Progenitor cell of endocrine pancreas (in vitro differentiated cells): ENCODE measurements at places on chromosomes 5 and 9. TPM values are rescaled to one million over a fixed set of nuclear protein-coding genes. Genes with fewer than 3 reads are reported as not detected.

SHISAL2B gene
- 0.51 TPM in 1 of 2 replicates, not detected in the other for total RNA-seq

FBXO10 gene
- 22.0 TPM in 2 replicates for total RNA-seq

WNT8A gene
- total RNA-seq: not detected in 2 replicates

ACSL6 gene
- 0.19 and 0.36 TPM in 2 replicates for total RNA-seq

PHF24 gene
- 0.29 and 0.38 TPM in 2 replicates for total RNA-seq

PAEP gene
- total RNA-seq: not detected in 2 replicates

PLAC8L1 gene
- 1.5 and 2.0 TPM in 2 replicates for total RNA-seq

BTNL3 gene
- not detected in 2 replicates for total RNA-seq

DNA sequence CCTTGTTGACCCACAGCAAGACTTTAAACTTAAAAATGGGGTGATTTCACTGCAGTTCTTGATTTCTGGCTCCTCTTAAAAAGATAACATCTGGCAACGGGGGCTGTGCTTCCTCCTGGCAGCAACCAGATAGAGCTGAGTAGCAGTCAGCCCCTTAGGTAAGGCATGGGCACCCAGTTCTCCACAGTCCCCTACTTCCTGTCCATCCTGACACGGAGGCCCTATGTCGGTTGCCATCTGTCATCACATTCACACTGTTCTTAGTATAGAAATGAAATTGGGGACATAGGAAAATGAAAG is 11.7 kb downstream of the CD74 start:
- no peak overlapping the region for H3K4me3 ChIP-seq
- DNase-seq: no peak
- peaks cover 13% of the 10 kb centered on the region for H3K36me3 ChIP-seq
- H3K27me3 ChIP-seq: no peaks in the 10 kb centered on the region
- peak overlapping the region; percentile 67 for H3K27ac ChIP-seq

GRCh38 chr5:32645246-32645645 is 59.9 kb downstream of the SUB1 start:
- H3K36me3 ChIP-seq: no peaks in the 10 kb centered on the region
- H3K27ac ChIP-seq: no peak overlapping the region
- H3K4me1 ChIP-seq: no peaks in the 10 kb centered on the region

- no peak for DNase-seq
- peaks cover 1% of the 10 kb centered on the region for H3K36me3 ChIP-seq
Measured at GRCh38 chr9:77939149-77939668, 92.4 kb downstream of the GNAQ start.

DNA sequence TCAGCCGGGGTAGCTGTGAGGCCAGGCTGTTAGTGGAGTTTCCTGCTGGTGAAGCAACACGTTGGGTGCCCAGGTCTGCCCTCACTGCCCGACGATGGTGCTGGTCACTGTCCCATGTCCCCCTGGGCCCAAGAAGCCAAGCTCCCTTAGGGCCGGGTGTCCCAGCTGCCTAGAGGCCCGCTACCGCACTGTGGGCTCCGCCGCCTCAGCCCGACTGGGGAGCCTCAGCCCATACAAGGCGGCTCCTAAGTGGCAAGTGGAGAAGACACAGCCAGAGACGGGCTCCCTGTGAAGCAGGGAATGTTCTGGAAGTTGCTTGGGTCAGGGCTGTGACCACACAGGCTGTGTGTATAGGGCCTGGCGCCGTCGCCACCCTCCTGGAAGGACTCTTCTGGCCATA is 96.9 kb downstream of the RXRA start:
- no peak overlapping the region for H3K4me3 ChIP-seq
- H3K4me1 ChIP-seq: no peaks in the 10 kb centered on the region
- no peaks in the 10 kb centered on the region for H3K27me3 ChIP-seq
- no peak overlapping the region for H3K27ac ChIP-seq
- DNase-seq: no peak

GRCh38 chr5:168931638-168932345 is 352.6 kb upstream of the PANK3 start:
- H3K4me1 ChIP-seq: peaks cover 2% of the 10 kb centered on the region
- no peak overlapping the region for H3K27ac ChIP-seq
- no peaks in the 10 kb centered on the region for H3K36me3 ChIP-seq

DNA sequence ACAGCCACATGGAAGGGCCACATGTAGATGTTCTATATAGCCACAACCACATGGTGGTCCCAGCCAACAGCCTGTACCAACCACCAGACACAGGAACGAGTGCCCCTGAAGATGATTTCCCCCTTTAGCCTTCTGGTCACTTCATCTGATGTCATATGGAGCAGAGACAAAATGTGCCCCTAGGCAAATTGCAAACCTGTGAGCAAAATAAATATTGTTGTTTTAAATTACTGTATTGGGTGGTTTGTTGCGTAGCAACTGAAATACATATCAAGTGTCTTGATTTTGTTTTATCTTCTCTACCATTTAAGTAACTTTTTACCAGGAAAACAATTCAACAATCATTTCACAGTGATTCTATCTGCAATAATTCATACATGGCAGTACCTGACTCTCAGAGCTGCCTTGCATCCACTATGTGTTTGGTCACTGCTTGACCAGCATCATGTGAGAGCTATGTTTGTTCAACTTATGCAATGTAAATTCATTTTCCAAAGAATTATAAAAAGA is 142.5 kb upstream of the VLDLR start:
- H3K4me3 ChIP-seq: no peak overlapping the region
- H3K36me3 ChIP-seq: no peaks in the 10 kb centered on the region
- DNase-seq: no peak
- no peaks in the 10 kb centered on the region for H3K27me3 ChIP-seq
- H3K4me1 ChIP-seq: peaks cover 10% of the 10 kb centered on the region

DNA sequence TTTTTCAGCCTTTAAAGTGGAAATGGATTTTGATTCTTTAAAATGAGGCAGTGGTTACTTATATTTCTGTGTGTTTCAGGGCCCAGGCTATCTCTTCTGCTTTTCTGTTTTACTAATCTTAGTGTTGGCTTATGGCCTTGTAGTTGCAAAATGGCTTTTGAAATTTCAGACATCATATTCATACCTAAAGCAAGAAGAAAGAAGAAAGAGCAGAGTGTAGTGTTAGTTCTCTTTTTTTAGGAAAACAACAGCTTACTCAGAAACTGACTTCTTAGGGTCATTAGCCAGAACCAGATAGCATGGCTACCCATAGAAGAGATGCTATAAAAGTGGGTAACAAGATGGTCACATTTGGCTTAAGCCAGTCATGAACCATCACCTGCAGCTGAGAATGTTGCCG is 20.9 kb downstream of the ZBED3 start:
- no peaks in the 10 kb centered on the region for H3K27me3 ChIP-seq
- no peak overlapping the region for H3K4me3 ChIP-seq
- DNase-seq: no peak
- H3K4me1 ChIP-seq: peaks cover 5% of the 10 kb centered on the region
- H3K27ac ChIP-seq: no peak overlapping the region

- DNase-seq: no peak
- H3K36me3 ChIP-seq: peaks cover 2% of the 10 kb centered on the region
- H3K27ac ChIP-seq: peak overlapping the region; percentile 98
- H3K4me3 ChIP-seq: peak overlapping the region; percentile 6
- peaks cover 48% of the 10 kb centered on the region for H3K4me1 ChIP-seq
- H3K27me3 ChIP-seq: no peaks in the 10 kb centered on the region
Measured at GRCh38 chr9:113380869-113381378, 4.1 kb upstream of the HDHD3 start.

- no peaks in the 10 kb centered on the region for H3K27me3 ChIP-seq
- H3K27ac ChIP-seq: peak overlapping the region; percentile 99
- H3K4me3 ChIP-seq: peak overlapping the region; percentile 98
- peak; percentile 38 for DNase-seq
Measured at GRCh38 chr9:13278368-13279246, 885 bp downstream of the MPDZ start.

DNA sequence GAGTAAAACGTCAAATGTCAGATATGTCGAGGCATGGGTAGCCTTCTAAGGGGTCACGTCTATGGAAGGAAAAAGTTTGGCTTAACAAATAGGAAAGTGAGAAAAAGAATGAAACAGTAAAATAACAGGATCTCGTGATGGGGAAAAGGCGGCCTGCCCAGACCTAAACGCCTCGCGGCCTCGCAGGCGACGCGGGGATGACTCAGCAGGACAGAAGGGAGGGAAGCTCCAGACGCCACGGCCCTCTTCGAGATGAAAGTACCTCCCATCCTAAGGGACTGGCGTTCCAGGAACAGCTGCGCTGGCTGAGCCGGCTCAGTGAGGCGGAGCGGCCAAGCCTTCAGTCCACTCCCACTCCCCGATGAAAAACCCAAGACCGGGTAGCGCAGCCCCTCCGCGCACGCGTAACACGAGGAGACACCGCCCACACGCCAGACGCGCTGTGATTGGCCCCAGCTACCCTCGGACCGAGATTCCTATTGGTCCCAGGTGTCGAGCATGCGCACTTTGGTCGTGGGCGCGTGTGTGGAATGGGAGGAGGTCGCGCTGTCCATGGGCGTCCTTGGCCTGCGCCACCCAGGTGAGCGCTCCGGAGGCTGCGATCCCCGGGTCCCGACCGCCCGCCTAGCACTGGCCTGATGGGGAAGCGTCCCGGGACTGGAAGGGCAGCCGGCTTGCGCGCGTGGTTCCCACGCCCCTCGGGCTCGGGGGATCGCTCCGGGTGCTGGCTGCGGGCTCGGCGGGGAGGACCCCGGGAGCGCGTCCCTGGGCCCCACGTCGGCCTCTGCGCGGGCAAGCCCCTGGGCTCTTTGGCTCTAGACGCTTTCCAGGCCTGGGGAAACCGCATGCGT is 588.5 kb downstream of the MTRR start:
- no peaks in the 10 kb centered on the region for H3K27me3 ChIP-seq
- H3K27ac ChIP-seq: no peak overlapping the region
- H3K4me3 ChIP-seq: no peak overlapping the region
- peaks cover 2% of the 10 kb centered on the region for H3K36me3 ChIP-seq
- H3K4me1 ChIP-seq: peaks cover 4% of the 10 kb centered on the region

GRCh38 chr9:33942471-33943083 is 106.1 kb downstream of the UBAP2 start:
- H3K27me3 ChIP-seq: no peaks in the 10 kb centered on the region
- peak overlapping the region; percentile 4 for H3K27ac ChIP-seq
- H3K36me3 ChIP-seq: peaks cover 39% of the 10 kb centered on the region
- no peaks in the 10 kb centered on the region for H3K4me1 ChIP-seq

- peak overlapping the region; percentile 99 for H3K27ac ChIP-seq
- H3K36me3 ChIP-seq: peaks cover 16% of the 10 kb centered on the region
- H3K4me1 ChIP-seq: peaks cover 27% of the 10 kb centered on the region
- no peaks in the 10 kb centered on the region for H3K27me3 ChIP-seq
Measured at GRCh38 chr9:34125681-34126206, 754 bp downstream of the DCAF12 start.

- H3K4me3 ChIP-seq: no peak overlapping the region
- H3K4me1 ChIP-seq: peaks cover 11% of the 10 kb centered on the region
- no peak for DNase-seq
Measured at GRCh38 chr9:129887334-129888292, 52.4 kb downstream of the USP20 start.

GRCh38 chr9:26597542-26598149 is 295.0 kb downstream of the CAAP1 start:
- no peaks in the 10 kb centered on the region for H3K27me3 ChIP-seq
- peaks cover 1% of the 10 kb centered on the region for H3K36me3 ChIP-seq
- no peak for DNase-seq
- H3K27ac ChIP-seq: no peak overlapping the region
- H3K4me1 ChIP-seq: no peaks in the 10 kb centered on the region
